ENCODE measurements at places on chromosomes 2 and 18.

GRCh38 chr2:219661955-219662395 lies 34.5 kb downstream of the SLC4A3 start:
- DNase-seq = no peak

- no peak for DNase-seq
These were observed 64.6 kb downstream of the LTBP1 start for GRCh38 chr2:33011373-33011772.

DNA sequence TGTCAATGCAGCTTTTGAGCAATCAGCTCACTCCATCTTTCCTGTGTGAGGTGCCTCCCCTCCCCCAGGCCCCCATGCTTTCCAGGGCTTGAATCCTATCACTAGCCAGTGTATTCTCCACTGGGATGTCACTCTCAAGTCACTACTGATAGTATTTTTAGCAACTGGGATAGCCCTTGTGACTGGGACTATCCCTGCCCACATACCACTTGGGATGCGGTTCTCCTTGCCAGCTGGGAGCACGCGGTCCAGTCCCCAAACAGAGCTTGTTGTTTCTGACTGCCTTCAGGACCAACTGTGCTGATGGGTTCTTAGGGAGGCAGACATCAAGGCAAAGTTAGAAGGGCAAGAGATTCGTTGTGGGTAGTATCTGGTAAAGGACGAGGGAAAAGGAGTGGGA lies 134.9 kb downstream of the FAM161A start:
- no peak for DNase-seq

GRCh38 chr2:61658841-61659780 lies 121.0 kb upstream of the XPO1 start:
- no peak for DNase-seq

DNA sequence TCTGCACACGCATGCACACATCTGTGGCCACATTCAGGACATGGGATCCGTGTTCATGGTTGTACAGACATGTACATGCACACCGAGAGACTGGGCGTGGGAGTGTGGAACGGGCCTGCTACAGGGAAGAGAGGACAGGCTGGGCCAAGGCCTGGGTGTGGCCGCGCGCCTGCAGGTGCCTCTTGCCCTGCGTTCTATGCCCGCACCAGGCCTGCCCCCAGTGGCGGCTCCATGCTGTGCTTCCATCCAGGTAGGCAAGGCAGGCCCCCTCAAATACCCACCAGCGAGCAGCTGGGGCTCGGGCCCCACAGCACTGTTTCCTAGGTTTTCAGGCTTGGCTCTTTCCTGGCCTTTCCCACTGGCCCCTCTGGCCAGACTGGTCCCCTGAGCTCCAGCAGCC lies 15.5 kb upstream of the PTMA start:
- no peak for DNase-seq

- no peak for DNase-seq
These were observed 38.1 kb upstream of the TCF7L1 start for GRCh38 chr2:85095094-85095493.

DNA sequence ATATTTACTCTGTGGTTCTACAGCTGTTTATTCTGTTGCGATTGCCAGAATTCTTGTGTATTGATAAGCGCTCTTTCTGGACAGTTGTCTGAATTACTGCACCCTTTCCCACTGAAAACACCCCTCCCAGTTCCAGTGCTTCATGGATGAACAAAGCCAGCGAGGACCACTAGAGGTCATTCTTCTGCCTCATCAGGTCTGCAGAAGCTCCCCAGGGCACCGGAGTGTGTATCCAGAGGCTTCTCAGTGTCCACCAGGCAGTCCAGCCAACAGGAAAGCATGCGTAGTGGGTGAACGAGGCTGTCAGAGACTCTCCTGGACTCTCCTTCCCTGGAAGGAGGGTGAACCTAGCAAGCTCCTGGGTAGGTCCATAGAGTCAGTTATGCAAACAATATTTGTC lies 40.6 kb upstream of the INHBB start:
- DNase-seq = no peak

- no peak for DNase-seq
These were observed 97.8 kb upstream of the GLI2 start for GRCh38 chr2:120637847-120638246.

DNA sequence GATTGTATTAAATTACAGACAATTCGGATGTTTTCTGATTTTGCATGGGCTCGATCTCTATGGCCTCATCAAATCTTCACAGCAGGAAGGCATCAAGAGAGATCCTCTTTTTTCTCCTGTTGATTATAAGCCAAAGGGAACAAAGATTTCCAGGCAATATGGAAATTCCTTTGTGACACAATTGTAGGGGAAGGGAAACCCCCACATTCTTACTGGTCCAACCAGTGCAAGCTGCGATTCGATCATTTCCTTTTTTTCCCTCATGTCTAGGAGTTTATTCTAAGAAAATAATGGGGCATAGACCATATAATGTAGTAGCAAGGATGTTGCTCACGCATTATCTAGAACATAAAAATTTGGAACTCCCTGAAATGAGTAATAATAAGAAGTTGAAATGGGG lies 87.7 kb downstream of the LYPD6 start:
- DNase-seq = no peak

- no peak for DNase-seq
These were observed 85.7 kb downstream of the EVA1A start for GRCh38 chr2:75475049-75475448.
